ENCODE measurements at places on chromosomes 6 and 20.

- DNase-seq: no peak
Observed at GRCh38 chr20:34978092-34978744, 22.6 kb downstream of the MYH7B start.

DNA sequence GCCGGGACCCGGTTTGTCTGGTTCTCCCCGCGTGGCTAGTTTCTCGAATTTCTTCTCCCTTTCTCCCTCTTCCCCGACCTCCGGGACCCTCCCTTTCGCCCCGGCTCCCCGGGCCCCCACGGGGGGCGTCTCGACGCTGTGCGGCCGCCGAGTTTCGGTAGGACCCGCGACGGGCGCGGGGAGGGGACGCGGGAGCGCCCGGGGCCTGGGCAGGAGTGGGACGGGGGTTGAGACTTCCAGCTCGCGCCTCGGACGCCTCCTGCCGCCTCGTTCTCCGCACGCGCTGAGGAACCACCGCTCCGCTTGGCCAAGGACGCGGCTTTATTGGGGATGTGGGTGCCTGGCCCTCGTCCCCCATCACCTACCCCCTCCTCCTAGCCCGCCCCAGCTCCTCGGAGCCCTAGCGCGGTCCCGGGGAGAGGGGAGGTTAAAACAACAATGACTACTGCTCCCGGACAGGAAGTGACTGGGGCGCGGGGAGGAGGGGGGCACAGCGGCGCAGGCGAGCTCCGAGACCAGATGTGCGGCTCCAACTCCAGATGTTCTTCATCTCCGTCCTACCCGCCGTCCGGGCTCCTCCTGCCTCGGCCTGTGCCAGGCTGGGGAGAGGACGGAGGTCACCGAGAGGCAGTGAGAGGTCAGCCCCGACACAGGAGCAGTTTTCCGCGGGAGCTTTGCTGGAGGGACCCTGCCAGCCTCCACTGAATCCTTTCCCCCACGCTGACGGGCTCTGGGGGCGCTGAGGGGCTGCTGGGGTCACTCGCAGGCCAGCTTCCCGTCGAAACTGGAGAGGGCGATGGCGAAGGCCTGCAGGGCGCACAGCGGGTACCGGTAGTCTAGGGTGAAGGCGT, 917 bp upstream of the TEAD3 start:
- DNase-seq: no peak

- no peak for DNase-seq
Observed at GRCh38 chr6:150403458-150404246, 34.8 kb downstream of the IYD start.

DNA sequence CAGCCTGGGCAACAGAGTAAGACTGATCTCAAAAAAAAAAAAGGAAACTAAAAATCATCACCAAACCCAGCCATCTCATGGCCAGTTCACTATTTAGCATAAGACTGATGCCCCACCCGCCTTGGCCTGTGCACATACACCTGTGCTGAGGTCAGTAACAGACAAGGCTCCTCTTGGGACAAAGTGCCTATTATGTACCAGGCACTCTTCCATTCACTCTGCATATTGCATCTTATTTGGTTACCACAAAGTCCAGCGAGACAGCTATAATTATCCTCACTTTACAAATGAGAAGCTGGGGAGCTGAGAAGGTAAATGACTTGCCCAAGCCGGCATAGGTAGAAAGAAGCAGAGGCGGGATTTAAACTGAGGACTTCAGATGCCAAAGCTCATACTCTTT, 3.8 kb downstream of the PTPRT start:
- DNase-seq: peak; percentile 98

- peak; percentile 11 for DNase-seq
Observed at GRCh38 chr6:30480536-30481156, 8.7 kb upstream of the HLA-E start.

- no peak for DNase-seq
Observed at GRCh38 chr6:136523196-136523595, 27.0 kb downstream of the MAP7 start.

- no peak for DNase-seq
Observed at GRCh38 chr6:6379573-6379972, 59.1 kb upstream of the F13A1 start.

Measured in NCI-H526 (cell line).